Putamen (tissue), 1 donor: ENCODE measurements at places on chromosomes 7 and 10.

DNA sequence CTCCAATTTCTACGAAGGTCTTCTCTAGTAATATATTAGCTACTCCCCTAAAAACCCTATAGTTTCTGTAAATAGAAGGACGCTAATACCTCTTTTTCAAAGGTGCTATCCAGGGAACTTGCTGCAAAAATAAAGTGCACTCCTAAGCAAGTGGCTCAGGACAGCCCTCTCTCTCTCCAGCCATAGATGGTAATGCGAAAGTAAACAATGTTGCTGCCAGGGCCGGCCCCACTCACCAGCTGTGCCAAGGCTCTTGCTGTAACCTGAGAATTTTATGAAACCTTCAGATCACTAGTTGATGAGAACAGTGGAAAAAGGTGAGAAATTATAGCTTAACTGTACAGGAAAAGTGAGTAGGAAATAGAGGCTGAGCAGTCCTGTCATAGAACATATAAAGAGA, 10.9 kb upstream of the TAS2R39 start:
- DNase-seq: no peak

- no peak for DNase-seq
These were observed 21.2 kb downstream of the TECTB start for GRCh38 chr10:112304267-112304859.

DNA sequence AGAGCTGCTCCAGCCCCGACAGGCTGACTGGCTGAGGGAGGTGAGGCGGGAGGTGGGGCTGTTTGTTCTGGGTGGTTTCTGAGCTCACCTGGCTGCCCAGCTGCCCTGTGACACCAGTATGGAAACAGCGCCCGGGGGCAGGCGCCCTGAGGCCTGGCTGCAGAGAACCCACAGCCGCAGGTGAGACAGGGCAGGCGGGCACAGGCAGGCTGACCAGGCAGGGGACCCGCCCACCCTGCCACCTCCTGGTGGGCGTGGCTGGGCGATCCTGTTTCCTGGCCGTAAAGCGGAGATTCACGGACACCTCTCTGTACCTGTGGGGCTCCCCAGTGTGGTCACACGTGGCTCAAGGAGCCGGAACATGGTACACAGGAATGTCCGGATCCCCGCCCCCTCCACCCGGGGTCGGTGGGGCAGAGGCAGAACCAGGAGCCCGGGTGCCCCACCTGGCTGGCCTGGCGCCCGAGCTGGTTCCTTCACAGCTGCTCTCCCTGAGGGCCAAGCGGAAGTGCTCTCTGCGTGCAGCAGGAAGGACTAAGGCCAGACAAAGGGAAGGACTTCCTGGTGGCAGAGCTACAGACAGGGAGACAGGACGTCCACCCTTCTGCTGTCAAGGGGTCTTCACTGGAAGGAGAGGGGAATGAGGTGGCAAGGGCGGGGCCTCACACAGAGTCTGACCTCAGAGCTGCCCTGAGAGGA, 3.9 kb downstream of the MICALL2 start:
- no peak for DNase-seq

- no peak for DNase-seq
These were observed 137.6 kb upstream of the HABP2 start for GRCh38 chr10:113415246-113415645.

DNA sequence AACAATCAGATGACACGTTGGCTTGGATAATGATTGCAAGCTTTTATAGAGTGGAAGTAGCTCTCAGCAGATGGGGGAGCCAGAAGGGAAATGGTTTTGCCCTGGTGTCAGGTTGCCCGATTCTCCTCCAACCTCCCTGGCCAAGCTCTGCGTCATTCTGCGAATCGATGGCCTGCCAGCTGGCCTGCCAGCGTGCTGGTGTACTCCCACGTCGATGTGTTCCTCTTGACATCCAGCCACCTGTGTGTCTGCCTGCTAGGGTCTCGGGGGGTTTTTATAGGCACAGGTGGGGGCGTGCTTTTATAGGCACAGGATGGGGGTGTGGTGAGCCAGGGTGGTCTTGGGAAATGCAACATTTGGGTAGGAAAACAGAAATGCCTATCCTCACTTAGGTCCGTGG, 4.6 kb downstream of the NET1 start:
- no peak for DNase-seq

DNA sequence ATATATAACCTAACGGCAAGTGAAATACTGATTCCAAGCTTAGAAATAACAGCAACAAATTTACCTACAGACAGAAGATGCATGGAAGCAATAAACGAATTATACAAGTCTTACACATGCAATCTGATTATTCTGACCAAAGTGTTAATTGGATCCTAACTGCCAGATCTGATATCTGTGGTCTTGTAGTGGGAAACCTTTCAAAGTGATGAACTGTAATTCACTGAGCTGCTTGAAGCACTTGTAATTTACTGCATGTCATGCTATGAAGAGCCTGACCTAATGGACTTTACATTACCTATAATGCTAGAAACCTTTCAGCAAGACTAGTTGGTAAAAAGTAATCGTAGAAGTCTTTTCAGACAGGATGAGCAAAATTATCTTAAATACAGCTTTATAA, 205.6 kb downstream of the FOXP2 start:
- DNase-seq: no peak

GRCh38 chr10:88076027-88076880, 212.8 kb downstream of the PTEN start:
- DNase-seq: no peak
